ENCODE measurements at places on chromosomes 5 and 9.

DNA sequence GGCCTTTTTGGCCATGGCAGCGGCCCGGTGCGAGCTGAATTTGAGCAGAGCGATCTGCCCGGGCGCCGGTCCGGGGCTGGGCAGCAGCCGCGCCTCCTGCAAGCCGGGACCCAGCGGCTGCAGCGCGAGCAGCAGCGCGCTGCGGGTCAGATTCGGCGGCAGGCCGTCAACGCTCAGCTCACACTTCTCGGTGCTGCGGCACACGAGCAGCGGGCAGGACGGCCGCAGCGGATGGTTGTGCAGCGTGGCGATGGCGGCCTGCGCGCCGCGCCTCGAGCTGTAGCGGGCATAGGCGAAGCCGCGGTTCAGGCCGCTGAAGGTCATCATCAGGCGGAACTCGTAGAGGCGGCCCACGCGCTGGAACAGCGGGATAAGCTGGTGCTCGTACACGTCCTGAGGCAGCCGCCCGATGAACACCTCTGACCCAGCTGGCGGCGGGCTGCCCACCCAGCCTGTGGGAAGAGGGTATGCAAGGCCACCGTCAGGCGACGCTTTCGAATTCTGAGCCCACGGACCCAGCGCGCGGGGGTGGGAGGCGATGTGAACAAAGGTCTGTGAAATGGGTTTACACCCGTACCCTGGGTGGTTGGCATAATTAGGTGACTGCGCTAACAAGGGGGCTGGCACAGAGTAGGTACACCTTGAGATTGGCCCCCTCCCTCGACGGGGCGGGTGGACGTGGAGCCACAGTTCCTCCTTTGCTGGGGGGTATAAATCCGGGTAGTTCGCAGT lies 755 bp downstream of the DND1 start:
- DNase-seq: no peak

GRCh38 chr5:32865475-32865874 lies 154.4 kb downstream of the NPR3 start:
- no peak for DNase-seq

DNA sequence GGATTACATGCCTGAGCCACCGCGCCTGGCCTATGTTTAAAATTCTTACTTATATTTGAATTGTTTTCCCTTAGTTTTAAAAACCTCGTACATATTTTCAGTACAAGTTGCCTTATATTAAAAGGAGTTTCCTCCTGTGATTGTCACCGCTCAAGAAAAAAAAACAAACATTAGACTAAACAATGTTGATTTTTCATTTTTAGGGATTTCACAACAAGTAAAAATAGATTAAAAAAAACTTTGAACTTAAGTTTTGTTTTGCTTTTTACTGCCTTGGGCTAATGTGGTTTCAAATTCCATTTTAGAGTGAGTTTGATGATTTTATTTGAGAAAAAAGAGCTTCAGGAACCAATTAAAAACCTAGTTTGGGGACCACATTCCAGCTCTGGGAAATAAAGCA lies 1196.6 kb upstream of the CDH18 start:
- DNase-seq: no peak

DNA sequence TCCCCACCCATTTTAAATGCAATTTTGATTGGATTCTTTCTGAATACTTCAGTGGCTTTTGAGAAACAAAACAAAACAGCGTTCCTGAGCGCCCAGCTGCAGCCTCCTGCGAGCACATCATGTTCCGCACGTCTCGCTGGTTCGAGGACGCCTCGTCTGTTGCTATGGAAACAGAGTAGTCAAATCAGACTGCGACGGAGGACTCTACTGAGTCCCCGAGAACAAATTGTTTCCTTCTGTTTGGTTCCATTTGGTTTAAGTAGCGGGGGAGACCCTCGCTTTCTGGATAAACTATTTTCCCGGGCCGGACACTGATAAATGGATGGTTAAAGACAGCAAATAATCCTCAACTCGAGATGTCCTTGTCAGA lies 69.0 kb downstream of the SLC28A3 start:
- DNase-seq: no peak

- no peak for DNase-seq
Observed at GRCh38 chr5:55857247-55857640, 6.1 kb downstream of the IL31RA start.

DNA sequence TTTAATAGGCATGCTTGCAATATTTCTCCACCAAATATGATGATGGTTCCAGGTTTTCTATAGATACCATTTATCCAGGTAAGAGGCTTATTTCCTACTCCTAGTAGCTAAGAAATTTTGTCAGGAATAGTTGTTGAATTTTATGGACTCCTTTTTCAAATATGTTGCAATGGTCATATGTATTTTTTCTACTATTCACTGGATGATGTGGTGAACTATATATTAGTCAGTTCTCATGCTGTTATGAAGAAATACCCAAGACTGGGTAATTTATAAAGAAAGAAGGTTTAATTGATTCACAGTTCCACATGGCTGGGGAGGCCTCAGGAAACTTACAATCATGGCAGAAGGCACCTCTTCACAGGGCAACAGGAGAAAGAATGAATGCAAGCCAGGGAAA lies 141.1 kb upstream of the NR3C1 start:
- DNase-seq: no peak

DNA sequence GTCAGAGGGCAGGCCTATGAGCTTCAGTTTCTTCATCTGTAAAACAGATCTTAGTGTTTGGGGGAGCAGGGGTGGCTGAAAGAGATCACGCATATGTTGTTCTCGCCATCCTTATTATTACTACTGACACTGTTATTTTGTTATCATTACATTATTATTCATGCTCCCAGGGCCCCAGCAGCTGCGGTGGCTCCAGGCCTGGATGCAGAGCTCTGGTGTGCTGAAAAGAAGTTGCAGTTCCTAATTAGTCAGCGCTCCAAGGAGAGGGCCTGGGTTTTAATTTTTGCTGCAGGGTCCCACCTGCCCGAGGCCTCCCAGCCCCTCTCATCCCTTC lies 19.5 kb downstream of the CXXC5 start:
- DNase-seq: no peak

DNA sequence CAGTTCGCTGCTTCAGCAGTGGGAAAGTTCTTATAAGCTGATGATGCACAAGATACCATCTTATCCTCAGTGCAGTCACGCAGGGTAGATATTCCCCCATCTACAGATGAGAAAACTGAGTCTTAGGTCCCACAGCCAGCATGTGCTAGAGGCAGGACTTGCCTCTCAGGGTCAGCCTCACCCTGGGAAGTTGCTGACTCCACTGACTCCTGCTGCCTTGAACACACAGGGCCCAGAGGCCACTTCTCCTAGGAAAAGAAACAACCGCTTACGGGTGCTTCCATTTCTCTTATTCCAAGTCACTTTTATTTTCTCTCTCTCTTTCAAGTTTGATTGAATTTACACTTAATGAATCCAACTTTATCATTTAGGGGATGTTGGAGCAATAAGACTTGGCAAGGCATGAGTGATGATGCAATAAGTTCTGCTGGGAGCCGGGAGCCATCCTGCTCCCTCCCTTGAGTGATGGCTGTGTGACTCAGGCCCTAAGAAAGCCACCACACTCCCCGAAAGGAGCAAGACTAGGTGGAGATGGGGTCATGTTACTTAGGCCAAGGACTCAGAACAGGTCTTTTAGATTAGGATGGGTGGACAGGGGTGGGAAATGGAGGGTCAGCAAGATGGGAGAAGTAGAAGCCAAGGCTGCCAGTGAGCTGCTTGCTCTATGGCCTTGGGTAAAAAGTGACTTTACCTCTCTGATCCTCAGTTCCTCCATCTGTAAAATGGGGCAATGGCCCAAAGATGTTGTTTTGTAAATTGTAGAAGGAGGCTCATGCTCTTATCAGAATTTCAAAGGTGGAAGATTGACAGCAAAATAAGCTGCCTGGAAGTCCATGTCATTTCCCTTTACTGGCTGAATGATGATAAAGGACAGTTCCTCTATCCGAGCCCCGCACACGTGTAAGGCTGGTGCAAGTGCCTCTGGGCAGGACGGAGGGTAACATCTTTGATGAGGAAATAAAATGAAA lies 67.4 kb upstream of the ZNF618 start:
- no peak for DNase-seq

- DNase-seq: no peak
Observed at GRCh38 chr5:141957367-141957996, 520 bp downstream of the PCDH12 start.

DNA sequence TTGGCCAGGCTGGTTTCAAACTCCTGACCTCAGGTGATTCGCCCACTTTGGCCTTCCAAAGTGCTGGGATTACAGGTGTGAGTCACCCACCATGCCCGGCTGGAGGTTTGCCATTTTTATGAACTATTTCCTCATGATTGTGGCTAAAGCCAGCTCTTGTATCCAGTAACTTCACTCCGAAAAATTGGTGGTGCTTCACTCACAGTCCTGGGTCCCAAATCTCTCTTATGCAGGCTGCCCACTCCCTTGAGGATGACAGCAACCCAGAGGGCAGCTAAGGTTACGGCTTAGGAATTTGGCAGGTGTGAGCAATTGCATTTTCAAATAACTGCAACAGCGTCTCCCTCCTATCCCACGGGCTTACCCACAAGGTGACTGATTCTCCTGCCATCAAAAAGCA lies 23.4 kb upstream of the FUBP3 start:
- no peak for DNase-seq

DNA sequence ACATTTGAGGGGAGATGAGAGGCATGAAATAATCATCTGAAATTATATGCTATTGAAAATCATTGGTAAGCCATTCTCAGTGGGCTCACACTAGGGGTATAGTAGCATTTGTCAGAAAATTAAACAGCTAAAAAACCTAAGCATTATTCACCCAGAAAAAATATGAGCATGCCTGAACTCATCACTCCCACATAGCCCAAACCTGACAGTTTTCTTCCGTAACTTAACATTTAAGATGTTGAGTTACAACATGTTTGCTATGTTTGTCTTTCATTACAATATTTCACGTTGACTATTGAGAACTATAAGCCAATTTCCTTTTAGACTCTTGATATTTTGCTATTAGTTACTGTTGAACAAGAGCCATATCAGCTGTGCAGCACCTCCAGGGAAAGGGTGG lies 23.5 kb upstream of the GHR start:
- no peak for DNase-seq

DNA sequence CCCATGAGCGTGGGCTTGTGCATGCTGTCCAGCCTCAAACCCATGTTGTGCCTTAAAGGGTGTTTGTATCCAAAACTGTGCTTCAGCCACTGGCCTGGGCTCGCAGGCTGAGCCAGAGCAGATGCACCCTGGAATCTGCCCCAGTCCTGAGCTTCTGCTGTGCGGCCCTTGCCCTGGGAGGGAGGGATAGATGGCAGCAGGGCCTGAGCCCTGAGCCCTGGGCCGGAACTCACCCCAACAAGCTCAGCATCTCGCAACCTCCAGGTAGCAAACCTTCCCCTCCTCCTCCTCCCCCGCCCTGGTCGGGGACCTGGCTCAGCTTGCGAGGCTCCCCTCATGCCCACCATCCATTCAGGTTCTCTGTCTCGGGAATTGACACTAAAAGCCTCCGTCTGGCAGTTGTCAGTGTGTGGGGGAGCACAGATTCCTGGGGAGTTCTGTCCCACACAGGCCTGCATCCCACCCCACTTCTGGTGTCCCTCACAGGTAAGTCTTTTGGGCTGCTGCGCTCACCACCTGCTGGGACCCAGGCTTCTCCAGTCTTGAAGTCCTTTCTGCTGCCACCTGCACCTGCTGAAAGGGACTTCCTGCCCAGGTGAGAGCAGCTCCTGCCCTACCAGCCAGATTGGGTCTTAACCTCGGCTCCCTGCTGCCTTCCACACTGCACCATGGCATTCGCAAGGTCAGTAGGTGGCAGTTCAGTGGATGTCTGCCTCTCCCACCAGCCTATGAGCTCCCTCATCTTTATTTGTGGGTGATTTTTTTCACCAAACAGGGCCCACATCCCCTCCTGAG lies 55.2 kb upstream of the OLFM1 start:
- no peak for DNase-seq

GRCh38 chr5:146832985-146833732 lies 45.4 kb downstream of the PPP2R2B start:
- DNase-seq: no peak

DNA sequence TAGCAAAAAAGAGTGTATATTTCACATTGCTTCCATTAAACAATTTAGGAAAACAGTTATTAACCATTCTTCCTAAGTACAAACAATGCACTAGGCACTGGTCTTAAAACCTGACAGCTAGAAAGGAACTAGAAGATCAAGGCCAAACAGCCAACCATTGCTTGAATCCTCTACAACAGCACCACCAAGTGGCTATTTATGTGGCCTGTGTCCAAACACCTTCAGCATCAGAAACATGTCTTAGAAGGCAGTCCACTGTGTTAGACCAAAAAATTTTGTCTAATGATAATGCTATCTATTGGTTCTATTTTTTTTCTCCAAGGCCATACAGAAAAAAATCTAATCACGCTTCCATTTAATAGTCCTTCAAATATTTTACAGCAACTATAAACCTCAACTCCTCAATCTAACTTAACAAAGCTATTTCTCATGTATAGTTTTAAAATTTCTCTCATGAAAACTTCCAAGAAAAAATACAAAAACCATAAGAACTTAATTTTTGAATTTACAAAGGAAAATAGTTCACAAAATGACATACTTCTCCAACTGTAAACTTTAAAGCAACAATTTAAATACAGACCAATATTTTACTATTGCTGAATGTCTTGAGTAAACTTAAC lies 36.1 kb downstream of the CAAP1 start:
- peak; percentile 36 for DNase-seq

- no peak for DNase-seq
Observed at GRCh38 chr9:98966676-98967075, 23.0 kb downstream of the COL15A1 start.

- DNase-seq: no peak
Observed at GRCh38 chr9:38445154-38446043, 21.1 kb upstream of the IGFBPL1 start.

GRCh38 chr9:103014242-103014641 lies 19.1 kb downstream of the CYLC2 start:
- DNase-seq: no peak

- no peak for DNase-seq
Observed at GRCh38 chr5:27497491-27497890, 459.1 kb upstream of the CDH9 start.

GRCh38 chr9:35026671-35027070 lies 37.1 kb downstream of the DNAJB5 start:
- no peak for DNase-seq

- DNase-seq: no peak
Observed at GRCh38 chr5:1685066-1685465, 114.6 kb downstream of the MRPL36 start.

DNA sequence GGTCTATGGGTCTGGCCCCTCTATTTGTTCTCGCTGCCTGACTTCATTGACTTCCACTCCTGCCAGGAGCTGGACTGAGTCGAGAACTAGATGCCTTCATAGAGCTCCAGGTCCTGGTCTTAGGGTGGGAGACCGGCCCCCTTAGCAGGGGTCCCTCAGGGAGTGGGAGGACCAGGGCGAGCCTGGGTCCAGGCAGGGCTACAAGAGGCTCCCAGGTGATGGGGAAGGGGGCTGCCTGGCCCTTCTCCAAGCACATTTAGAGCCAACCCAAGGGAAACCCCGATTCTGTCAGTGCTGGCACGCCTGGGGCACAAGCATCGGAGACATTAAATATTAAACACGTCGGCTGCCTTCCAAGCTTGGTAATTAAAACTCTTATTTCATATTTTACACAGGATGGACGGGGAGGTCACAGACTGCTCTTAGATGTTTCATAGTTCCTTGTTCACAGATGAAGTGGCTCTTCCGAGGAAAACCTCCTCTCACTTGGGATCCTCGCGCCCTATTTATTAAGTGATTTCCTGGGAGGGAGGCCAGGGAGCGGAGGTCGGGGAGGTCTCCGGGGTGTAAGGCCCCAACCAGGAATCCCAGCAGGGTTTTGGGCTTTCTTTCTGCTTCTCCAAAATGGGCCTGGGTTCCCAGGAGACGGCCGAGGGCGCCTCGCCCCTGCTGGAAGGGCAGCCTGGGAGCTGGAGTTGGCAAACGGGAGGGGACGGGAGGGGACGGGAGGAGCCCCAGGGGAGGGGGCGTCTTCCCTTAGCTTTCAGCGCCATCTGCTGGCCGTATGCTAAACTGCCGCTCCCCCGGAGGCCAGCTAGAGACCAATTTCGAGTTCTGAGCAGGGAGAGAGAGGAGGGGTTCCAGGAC lies 23.4 kb upstream of the ZBTB43 start:
- peak; percentile 85 for DNase-seq
